ENCODE measurements at places on chromosomes 4 and X.

GRCh38 chrX:49162620-49163019 lies at the start of gene MAGIX:
Gene MAGIX, plus strand, starts transcription at chrX:49162758. Its CDS starts 132 bp downstream, at chrX:49162890.
- DNase-seq, result no peak

GRCh38 chr4:64715741-64716140 lies 306.5 kb upstream of the TECRL start:
- no peak for DNase-seq

- DNase-seq, result no peak
Measured at GRCh38 chr4:103002551-103002950, 17.0 kb downstream of the SLC9B1 start.

- no peak for DNase-seq
Measured at GRCh38 chr4:161949946-161950725, 213.7 kb downstream of the FSTL5 start.

- DNase-seq, result no peak
Measured at GRCh38 chrX:110944311-110944750, 148.7 kb upstream of the CHRDL1 start.

- no peak for DNase-seq
Measured at GRCh38 chr4:10066206-10066605, 44.9 kb upstream of the SLC2A9 start.

DNA sequence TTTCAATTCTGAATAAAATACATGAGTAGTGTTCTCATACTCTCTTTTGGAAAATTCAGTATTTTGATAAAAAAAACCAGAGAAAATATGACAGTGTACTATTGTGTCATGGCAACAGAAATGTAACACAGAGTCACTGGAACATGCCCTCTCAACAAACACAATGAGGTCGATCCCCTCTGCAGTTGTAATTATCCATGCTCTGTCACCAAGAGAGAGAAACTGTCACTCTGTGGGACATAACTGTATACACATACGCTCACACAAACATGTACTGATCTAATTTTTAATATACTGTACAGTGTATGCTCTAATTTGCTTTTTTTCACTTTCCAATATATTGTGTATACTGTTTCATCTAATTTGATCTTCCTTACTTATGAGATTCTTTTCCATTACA lies 1136.8 kb upstream of the TENM3 start:
- DNase-seq, result no peak

DNA sequence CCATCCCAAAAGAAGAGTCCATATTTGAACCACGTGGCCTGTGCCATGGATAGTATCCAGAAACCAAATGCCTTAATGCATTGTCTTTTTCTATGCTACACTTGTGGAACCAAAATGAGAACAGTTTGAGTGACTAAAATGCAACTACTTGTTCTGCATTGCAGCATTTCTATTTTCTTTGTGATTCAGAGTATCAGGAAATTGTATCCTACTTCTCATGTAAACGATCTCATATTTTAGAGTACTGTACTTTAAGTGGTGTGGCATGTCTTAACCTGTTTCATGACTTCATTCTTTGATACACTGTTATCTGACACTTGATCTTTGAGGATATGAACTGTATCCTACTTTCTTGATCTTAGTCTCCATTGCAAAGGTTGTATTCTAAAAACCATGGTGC lies 167.2 kb upstream of the WDR1 start:
- DNase-seq, result no peak

GRCh38 chr4:91359041-91360031 lies 944.4 kb upstream of the GRID2 start:
- DNase-seq, result no peak

DNA sequence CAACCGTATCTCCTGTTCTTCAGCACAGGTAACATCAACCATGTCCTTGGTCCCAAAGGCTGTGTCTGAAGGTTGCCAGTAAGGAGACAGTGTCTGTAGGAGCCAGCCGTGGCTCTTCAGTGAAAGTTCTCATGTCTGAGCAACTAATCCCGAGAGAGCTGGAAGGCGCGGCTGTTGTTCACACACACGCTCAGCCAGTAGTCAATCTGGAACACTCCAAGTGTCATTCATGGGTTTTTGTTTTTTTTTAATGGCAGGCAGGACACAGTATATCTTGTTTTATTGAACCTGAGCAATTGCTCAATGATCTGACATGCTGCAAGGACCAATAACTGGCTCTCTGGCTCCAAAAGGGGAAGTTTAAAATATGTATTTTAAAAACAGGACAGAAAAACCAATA lies 48.4 kb upstream of the MAP3K15 start:
- DNase-seq, result no peak

DNA sequence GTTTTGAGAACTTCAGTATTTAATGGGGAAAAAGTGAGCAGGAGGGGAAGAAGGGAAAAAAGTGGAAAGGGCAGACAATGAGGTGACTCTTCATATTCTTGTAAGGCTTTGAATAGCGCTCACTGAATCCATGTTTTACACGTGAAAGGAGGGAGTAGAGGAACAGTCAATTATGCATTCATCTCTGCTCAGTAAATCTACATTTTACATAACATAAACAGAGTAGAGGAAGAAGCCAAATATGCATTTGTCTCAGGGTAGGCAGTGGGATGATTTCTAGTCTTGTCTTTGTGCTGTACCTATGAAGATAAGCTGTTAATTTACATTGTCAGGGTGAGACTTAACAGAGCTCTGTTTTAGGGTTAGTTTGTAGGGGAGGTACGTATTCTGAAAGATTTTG lies 19.4 kb upstream of the ELF2 start:
- no peak for DNase-seq

Measured in NCI-H1694 treated with DMSO at 0.1 percent for 48 hours (cell line).